Activated CD4-positive, alpha-beta T cell treated with anti-CD3 and anti-CD28 coated beads for 4 hours (primary cell): ENCODE measurements at places on chromosomes 3 and 15.
A peak's percentile ranks its signal among the peaks of the same experiment; 100 is the strongest.

DNA sequence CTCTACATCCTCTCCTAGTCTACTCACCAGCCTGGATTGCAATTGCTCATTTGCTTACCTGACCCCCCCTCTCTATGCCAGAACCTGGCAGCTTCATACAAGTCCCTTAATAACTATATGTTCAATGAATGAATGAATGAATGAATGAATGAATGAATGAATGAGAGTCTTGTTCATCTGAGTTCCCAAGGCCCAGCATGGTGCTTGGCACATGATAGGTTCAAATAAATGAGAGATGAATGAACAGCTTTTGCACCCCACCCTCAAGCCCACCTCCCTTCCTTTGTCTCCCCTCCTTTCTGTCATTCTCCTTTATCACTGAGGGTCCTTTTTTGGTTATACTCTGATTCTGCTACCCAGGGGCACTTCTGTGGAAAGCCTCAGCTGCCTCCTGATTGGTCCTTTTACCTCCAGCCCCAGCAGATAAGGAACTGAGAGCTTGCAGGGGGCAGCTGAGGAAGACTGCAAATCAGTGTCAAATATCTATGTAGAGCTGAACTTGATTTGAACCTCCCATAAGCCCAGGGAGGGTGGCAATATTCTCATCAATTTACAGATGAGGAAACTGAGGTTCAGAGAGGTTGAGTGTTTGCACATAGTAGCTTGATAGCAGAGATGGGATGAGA is 54.1 kb upstream of the CHRNB4 start:
- no peak for DNase-seq

DNA sequence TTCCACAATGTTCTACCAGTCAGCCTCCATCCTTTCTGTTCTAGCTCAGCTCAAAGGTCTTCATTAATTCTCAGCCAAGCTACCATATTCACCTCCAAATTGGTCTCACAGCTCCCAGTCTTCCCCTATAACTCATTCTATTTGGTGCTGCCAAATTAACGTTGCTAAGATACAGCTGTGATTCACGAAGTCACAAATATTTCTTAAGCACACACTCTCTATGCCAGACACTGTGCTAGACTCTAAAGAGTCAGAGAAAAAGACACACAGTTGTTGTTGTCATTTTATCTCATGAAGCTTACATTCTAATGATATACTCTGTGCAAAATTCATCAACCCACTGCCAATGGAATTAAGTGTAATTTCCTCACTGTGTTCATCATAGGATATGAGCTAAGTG is 102.8 kb downstream of the FRMD5 start:
- DNase-seq, result no peak

DNA sequence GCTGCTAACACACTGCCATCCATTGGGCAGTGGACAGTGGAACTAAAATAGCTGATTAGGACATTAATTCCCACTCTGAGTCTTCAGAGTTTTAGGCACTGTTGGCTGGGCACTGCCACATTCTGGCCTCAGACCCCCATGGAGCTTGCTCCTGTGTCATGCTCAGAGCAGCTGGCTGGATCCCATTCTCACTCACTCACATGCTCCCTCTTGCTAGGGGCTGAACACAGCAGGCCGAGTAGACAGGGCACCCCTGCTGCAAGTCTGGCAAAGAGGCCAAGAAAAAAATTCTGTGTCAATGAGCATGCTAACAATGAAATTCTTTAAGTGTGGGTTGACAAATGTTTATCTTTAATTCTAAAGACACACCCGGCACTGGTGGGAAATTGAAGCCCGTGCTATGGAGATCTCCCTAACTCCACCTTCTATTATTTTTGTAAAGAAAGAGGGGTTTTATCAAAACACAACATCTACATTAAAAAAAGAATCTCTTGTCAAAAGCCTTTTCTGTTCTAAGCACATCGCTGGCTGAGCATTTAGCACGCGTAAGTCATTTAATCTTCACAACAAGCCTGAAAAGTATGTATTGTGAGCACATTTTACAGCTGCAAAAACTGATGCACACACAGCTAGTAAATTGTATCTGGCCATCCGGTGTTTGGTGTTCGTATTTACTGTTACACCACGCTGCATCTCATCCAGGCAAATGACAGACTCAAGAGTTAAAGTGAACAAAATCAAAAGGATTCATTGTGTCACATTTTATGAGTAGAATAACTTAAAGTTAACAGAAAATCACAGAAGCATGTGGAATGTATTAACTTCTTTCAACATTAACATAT is 362.1 kb downstream of the PLOD2 start:
- DNase-seq, result no peak

- DNase-seq, result no peak
These were observed 8.3 kb downstream of the ACKR4 start for GRCh38 chr3:132605374-132605792.

DNA sequence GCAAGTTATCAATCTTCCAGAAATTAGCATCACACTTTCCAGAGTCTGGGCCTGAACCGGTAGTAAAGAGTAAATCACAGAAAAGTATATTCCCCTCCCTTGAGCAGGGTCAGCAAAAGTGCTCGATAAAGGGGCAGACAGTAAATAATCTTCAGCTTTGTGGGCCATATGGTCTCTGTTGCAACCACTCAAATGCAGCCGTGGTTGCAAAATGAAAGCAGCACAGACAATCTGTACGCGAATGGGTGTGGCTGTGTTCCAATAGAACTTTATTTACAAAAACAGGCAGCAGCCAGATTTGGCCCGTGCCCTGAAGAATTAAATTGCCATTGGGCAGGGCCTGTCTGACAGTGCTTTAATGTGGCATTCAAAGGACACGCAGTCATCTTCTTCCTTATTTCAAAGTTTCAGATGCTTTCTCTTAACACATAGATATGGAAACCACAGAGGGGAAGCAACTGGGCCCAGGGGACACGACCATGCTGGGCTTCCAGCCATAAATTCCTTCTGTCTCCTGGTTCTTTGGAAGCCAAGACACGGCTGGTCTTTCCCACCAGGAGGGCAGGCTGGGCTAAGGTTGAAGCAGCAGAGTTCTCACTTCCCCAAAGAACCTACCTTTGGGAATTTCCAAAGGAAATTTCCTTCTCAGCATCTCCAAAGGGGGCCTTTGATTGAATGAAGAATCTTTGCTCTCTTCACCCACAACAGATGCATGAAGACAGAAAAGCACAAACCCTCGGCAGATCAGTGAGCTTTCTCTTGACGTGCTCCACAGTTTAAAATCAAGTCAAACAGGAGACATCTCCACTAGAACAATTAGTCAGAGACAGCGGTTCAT is 489.8 kb upstream of the PROK2 start:
- DNase-seq, result no peak

GRCh38 chr15:88480981-88481380 is 13.5 kb downstream of the MRPS11 start:
- no peak for DNase-seq

GRCh38 chr3:45166321-45166879 is 20.2 kb upstream of the CDCP1 start:
- no peak for DNase-seq

GRCh38 chr3:188194332-188194731 is 40.4 kb downstream of the LPP start:
- DNase-seq, result no peak

- peak; percentile 19 for DNase-seq
These were observed 4.6 kb downstream of the SNUPN start for GRCh38 chr15:75620841-75621391.

- DNase-seq, result no peak
These were observed 10.6 kb downstream of the LSG1 start for GRCh38 chr3:194661374-194661773.

GRCh38 chr3:142243134-142243533 is 17.7 kb upstream of the GK5 start:
- DNase-seq, result no peak

GRCh38 chr15:81195339-81195864 is 1.3 kb upstream of the IL16 start:
- DNase-seq, result no peak

DNA sequence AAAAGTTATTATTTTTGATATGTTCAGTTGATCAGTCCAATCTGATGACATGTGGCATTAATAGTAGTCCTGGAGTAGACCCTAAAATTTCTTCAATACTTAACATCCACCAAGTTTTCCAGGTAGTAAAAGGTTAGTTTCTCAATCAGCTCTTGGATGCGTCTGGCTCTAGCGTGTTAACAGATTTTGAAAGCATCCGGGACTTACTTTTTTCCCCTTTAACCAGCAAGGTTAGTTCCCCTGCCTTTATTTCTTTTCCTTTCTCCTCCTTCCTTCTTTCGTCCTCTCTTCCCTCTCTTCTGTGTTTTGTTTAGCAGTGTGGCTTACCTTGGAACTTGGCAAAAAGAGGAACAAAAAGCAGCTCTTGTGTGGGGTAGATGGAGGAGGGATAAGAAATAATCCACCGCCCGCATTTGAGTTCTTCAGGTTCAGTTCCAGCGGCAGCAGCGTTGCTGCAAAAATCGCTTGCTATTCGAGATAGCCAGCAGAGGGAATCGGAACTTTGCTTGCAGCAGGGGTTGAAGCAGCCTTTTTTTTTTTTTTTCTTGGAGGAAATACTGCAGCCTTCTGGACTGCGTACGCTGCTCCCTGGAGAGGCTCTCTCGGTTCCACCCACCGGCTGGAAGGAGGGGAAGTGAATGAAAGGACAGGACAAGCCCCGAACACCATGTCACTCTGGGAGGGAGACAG is at the start of gene RBMS3:
Gene RBMS3, plus strand, starts transcription at position 668 of the 690 bp plus-strand sequence.
- DNase-seq, result peak; percentile 3

- no peak for DNase-seq
These were observed 13.5 kb upstream of the MECOM start for GRCh38 chr3:169676925-169677537.

DNA sequence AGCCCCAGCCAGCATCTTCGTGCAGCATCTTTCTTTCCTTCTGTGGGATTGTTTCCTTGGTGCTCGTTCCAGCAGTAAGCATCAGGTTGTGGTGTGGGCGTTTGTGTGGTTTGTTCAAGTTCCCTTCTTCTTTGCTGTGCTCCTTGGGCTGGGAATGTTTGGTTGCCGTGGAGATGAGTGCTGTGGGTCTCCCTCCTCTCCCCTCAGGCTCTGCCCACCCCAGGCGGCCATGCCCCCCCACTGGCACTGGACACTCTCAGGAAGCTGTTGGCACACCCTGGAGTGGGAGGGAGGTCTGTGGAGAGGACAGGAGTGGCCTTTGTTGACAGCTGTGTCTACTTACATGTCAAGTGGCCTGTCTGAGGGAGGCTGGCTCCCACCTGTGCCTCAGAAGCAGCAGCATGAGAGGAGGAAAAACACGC is 46.5 kb upstream of the SACM1L start:
- DNase-seq, result no peak

DNA sequence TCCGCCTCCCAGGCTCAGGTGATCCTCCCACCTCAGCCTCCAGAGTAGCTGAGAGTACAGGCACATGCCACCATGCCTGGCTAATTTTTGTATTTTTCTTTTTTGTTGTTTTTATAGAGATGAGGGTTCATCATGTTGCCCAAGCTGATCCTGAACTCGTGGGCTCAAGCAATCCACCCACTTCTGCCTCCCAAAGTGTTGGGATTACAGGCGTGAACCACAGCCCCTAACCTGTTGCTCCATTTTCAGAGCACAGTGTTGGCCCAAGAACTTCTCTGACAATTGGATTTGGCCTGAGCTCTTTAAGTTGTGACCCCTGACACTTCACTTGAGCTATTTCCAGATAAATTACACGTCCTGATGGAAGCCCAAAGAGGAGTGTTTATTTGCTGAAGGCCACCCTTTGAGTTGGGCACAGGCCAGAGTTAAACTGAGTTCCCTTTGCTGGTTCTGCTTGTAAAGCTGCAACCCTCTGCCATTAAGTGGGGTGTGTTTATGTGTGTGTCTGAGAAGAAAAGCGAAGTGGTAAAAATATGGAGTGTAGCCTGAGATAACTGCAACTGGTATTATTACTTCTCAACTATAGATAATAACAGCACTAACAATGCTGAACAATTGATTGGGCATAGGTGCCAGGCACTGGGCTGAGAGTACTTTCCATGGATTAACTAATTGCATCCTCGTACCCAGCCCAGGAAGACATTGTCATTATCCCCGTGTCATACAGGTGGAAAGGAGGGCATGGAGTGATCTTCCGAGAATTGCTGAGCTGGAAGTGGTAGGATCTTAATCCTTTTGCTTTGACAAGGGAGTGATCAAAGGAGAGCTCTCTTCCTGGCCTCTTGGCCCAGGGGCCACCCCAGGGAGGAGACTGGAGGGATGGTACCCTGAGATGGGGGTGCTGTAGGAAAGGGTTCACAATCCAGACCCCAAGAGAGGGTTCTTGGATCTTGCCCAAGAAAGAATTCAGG is 91.5 kb upstream of the PROK2 start:
- DNase-seq, result no peak

- DNase-seq, result no peak
These were observed 14.7 kb downstream of the FILIP1L start for GRCh38 chr3:100099621-100100020.

GRCh38 chr3:172089250-172089649 is 49.9 kb downstream of the FNDC3B start:
- DNase-seq, result no peak

DNA sequence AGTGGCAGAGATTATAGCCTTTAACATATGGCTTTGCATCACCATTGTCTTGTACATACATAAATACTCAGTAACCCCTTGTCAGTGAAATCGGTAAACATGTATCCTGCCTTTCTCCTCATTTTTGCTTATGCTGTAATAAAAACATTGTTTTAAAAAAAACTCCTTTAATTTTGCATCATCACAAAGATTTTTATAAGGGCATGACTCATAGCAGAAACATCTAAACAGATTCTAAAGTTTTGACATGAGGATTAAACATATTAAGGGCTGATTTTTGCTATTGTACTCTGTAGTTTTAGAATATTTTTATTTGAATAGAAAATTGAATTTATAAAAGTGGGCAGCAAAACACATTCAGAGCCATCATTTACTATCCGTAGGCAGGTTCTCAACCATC is 275.9 kb downstream of the ZIC4 start:
- no peak for DNase-seq

- no peak for DNase-seq
These were observed 74.2 kb downstream of the NMD3 start for GRCh38 chr3:161295325-161295724.

DNA sequence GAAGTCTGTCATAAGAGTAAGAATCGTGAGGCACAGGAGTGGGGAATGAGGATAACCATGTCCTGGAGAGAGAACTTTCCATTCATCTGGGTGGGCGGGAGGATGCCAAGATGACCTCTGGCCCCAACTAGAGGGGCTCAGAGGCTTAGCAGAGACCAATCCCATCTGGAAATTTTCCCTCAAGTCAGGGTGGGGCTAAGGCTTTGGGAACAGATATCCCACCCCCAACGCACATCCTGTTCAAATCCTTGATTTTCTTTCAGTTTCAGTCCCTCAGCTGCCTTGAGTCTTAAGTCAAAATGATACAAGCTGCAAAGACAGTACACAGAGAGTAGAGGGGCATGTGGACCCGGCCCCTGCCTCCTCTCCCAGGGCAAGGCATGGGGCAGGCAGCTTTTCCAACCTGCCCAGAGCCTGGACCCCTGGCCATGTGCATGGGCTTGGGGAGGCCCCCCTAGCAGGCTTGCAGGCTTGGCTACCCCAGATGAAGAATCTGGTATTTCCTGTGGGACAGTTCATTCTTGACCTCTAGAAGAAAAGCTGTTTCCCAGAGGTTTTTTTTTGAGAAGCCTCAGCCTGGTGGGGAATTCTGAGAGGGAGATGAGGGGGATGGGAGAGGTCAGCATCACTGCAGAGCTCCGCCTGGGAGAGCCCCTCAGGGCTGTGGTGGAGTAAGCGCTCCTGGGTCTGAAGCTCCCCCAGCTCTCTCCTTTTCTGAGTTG is 109.7 kb upstream of the HACD2 start:
- DNase-seq, result no peak

- DNase-seq, result no peak
These were observed 60.3 kb downstream of the STRIT1 start for GRCh38 chr3:155233213-155233612.
